ENCODE measurements at places on chromosomes 6 and 20. TPM values are rescaled to one million over a fixed set of nuclear protein-coding genes. Genes with fewer than 3 reads are reported as not detected.

Gene LIN28B
- total RNA-seq = 29.0 TPM

Gene PHF20
- total RNA-seq = 40.1 TPM

Gene CRISP3
- not detected for total RNA-seq

Gene RXRB
- 39.4 TPM for total RNA-seq

Gene TSBP1
- not detected for total RNA-seq

Gene COL11A2
- total RNA-seq = 1.3 TPM

Gene PPP1R3G
- 0.39 TPM for total RNA-seq

Gene SASH1
- 13.3 TPM for total RNA-seq

DNA sequence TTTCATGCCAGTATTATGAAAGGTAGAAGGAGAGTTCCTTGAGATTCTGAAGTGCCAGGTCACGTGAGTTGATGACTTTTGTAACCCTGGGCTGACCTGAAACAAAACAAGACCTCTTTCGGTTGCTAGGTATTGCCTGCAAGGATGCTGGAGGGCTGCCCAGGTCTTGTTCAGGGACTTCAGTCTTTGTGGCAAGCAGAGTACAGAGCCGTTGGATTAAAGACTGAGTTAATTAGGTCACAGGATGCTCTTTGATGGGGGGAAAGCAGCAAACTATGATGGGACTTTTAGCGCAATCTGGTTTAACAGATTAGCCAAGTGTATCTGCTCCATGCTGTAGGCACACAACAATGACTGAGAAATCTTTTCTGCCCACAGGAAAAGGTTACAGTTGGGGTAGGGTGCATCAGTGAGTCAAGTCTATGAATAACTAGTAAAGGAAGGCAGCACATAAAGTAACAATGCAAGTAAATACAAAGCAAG lies 12.8 kb upstream of the ELOVL5 start:
- DNase-seq = peak; percentile 34

- peak; percentile 73 for DNase-seq
Measured at GRCh38 chr6:34656378-34657036, 40.1 kb downstream of the ILRUN start.

DNA sequence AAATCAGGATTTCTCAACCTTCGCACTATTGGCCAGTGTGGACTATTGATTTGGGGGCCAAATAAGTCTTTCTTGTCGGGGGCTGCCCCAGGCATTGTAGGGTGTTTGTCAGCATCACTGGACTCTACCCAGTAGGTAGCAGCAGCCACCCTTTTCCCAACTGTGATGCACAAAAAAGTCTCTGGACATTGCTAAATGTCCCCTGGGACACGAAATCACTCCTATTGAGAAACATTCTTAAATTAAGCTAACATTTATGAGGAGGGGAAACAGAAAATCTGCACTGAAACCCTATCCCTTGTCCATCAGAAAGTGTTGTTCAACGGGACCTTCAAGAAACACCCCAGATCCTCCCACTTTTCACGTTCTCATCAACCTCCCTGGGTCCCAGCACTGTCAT lies 54.2 kb downstream of the NFATC2 start:
- no peak for DNase-seq

DNA sequence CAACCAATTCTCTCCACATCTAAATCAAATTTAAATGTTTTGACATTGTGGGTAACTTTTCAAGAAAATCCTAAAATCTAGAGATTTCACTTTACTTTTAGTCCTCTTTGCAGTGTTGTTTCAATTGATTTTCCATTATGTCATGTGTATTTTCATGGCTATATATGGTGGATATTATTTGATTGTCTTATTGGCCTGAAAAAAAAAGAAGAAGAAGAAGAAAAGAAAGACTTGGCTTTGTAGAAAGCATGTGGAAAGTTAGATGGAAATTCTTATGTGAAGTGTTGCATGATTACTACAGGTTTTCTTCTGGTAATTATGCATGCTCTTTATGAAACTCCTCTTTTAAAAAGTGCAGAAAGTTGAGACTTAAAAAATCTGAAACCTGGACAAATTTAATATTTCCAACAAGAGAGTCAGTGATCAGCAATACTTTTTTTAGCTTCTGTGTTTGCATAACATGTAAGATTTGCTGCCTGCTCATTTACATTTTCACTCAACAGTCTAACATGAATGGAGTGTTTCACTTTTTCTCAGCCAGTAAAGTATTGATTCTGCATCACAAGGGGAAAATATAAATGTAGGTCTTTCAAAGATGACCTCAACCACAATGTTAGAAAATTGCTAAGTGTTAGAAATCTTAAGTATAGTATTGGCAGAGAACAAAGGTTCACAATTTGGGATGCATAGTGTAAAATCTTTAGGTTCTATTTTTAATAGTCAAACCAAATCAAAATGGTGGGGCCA lies 438.7 kb downstream of the BCKDHB start:
- no peak for DNase-seq

GRCh38 chr6:7432391-7433120 lies 42.9 kb downstream of the RIOK1 start:
- no peak for DNase-seq

DNA sequence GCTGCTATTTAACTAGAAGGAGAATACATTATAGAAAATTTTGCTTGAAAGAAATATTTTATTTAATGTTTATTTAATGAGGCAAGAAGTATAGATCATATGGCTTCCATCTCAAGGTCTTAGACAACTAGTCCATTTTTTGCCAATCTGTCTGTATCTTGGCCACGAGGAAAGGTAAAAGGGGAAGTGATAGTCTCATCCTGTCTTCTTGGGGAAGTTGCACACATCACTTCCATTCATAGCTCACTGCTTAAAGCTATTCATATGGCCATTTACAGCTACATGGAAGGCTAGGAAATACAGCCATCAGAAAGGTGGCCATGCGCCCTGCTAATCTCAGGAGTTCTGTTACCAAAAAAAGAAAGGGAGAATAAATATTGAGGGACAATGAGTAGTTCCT lies 50.8 kb downstream of the METTL24 start:
- DNase-seq = no peak

- no peak for DNase-seq
Measured at GRCh38 chr6:66421570-66421969, 714.5 kb upstream of the EYS start.

GRCh38 chr6:75484535-75484934 lies 9.1 kb downstream of the FILIP1 start:
- DNase-seq = no peak

DNA sequence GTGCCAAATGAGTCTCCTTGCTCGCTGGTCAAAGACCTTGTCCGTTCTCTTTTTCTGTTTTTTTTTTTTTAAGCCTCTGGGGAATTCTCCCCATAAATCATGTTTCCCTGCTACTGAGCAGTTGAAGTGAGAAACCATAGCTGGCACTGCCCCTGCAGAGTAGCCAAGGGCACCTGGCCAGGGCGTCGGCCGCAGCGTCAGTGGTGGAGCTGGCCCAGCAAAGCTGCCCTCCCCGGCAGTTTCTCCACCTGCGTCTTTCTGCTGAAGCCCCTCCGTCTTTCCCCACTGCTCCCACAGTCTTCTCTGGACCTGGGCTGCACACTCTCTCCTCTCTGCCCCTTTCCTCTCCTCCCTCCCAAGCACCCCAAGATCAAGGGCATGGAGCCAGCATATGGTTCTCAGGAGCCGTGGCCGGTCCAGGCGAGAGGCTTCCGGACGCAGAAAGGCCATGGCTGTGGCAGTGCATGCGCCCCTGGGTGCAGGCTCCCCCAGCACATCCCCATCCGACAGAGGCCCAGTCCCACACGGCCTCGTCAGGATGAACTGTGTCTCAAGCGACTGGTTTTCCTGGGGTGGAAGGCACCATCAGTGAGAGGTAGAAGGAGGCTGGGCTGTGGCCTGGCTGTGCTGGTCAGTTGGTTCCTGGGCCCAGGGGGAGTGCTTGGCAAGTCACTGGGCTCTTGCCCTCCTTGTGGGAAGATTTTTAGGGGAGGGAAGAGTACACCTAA lies 218.1 kb downstream of the ERMARD start:
- no peak for DNase-seq

GRCh38 chr6:104613416-104614001 lies 246.2 kb downstream of the HACE1 start:
- peak; percentile 32 for DNase-seq

GRCh38 chr6:34559651-34560365 lies 3.7 kb upstream of the SPDEF start:
- no peak for DNase-seq
